T-helper 17 cell (primary cell): ENCODE measurements at places on chromosomes 3 and 15.

GRCh38 chr15:64052925-64053491 is 6.7 kb upstream of the DAPK2 start:
- peaks cover 22% of the 10 kb centered on the region for H3K27me3 ChIP-seq
- H3K27ac ChIP-seq: no peak overlapping the region
- H3K4me3 ChIP-seq: no peak overlapping the region
- peaks cover 7% of the 10 kb centered on the region for H3K4me1 ChIP-seq
- no peak for DNase-seq

- H3K27me3 ChIP-seq: peaks cover 41% of the 10 kb centered on the region
- no peaks in the 10 kb centered on the region for H3K36me3 ChIP-seq
- no peaks in the 10 kb centered on the region for H3K4me1 ChIP-seq
- no peak for DNase-seq
Observed at GRCh38 chr3:107206141-107206540, 171.1 kb upstream of the CCDC54 start.

DNA sequence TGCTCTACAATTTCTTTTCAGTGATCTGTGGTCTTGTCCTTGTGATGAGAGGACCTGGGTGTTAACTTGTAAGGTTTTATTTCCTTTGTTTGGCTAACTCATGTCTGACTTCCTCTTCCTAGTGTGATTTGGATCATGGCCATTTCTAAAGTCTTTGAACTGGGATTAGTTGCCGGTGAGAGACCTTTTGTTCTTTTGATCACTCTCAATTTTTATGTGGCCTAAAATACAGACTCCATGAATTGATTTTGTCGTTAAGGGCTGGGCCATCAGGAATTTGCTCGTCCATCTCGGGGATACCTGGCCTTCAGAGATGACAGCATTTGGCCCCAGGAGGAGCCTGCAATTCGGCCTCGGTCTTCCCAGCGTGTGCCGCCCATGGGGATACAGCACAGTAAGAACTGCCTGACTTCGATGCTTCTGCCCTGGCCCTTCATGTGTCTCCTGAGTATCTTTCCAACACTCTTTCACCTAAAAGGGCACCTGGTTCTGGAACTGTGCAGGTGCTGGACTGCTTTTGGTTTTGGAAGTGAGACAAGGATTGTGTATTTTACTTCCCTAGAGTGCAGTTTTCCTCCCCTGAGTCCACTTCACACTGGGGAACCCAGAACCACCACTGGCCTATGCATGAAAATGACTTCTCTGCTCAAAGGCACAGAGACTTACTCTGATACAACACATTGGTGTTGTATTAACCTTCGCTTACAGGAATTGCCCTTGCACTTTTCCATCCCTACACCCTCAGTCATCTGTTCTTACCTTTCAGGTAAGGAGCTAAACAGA is 13.1 kb upstream of the LRRC2 start:
- H3K27ac ChIP-seq: no peak overlapping the region
- DNase-seq: no peak
- H3K4me3 ChIP-seq: no peak overlapping the region
- peaks cover 22% of the 10 kb centered on the region for H3K27me3 ChIP-seq

- no peak overlapping the region for H3K27ac ChIP-seq
- H3K4me1 ChIP-seq: no peaks in the 10 kb centered on the region
- no peaks in the 10 kb centered on the region for H3K36me3 ChIP-seq
- H3K4me3 ChIP-seq: no peak overlapping the region
Observed at GRCh38 chr3:123326531-123326930, 122.4 kb downstream of the ADCY5 start.

DNA sequence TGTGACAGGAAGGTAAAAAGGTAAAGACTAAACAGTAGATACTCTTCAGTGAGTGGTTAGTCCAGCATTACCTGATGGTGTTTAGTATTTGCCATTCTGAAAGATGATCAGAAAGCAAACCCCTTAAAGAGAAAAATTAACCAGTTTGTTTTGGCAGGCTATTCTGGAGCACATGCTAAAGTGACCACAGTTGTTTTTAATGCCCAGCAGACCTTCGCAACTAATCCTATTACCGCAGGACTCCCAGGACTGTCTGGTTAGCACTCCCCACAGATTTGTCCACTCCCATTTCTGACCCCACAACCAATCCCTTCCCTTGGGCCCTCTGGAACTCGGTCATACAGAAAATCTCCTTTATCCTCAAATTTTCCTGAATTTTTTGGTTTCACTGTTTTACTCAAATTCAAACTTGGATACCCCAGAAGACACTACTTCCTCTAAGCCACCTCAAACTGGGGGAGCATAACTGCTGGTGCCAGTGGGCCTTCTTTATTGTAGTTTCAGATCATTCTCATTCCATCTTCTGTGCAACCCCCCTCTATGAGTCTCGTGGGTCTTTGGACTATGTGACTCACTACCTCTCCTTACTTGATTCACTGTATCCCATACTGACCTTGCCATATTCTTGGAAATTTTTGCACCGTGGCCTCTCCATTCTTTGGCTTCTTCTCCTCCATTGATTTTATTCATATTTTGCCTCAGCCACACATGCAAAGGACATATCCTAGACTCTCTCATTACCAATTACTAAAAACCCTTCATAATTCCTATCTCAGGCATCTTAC is 104.4 kb downstream of the RBMS3 start:
- H3K36me3 ChIP-seq: no peaks in the 10 kb centered on the region
- no peaks in the 10 kb centered on the region for H3K27me3 ChIP-seq
- H3K4me3 ChIP-seq: no peak overlapping the region
- no peak for DNase-seq
- H3K4me1 ChIP-seq: no peaks in the 10 kb centered on the region
